ENCODE measurements at places on chromosomes 11 and 22.

- DNase-seq, result no peak
These were observed 68.2 kb downstream of the CD82 start for GRCh38 chr11:44633641-44634040.

DNA sequence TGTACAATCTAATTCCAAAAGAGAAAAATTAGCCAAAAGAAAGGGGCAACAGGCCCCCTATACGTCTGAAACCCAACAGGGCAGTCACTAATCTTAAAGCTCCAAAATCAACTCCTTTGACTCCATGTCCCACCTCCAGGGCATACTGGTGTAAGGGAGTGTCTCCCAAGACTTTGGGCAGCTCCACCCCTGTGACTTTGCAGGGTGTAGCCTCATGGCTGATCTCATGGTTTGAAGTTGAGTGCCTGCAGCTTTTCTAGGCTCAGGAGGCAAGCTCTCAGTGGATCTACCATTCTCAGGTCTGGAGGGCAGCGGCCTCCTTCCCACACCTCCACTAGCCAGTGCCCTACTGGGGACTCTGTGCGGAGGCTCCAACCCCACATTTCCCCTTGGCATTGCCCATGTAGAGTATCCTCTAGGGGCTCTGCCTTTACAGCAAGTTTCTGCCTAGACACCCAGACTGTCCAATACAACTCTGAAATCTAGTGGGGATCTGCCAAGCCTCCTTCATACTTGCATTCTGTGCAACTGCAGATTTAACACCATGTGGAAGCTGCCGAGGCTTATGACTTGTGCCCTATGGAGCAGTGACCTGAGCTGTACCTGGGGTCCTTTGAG is 94.5 kb downstream of the TRIM29 start:
- no peak for DNase-seq

- DNase-seq, result no peak
These were observed 11.1 kb upstream of the OOSP2 start for GRCh38 chr11:60029015-60029632.

DNA sequence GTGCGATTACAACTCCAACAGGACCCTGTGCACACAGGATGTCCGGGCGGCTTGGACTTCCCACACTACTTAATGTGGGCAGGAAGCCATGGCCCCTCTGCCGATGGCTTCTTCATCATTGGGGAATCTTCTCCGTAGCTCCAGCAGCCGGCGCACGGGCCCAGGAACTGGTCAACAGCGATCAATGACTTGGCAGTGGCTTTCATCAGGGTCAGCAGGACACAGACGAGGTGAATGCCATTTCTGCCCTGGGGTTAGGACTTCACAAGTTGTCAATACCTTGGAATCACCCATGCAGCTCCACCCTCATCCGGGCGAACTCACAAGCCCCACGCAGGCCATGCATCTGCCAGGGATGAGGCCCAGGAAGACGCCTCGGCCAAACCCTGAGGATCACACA is 645.7 kb downstream of the BRD1 start:
- no peak for DNase-seq

GRCh38 chr11:118610773-118611432 is 3.5 kb downstream of the PHLDB1 start:
- DNase-seq, result peak; percentile 76

GRCh38 chr22:46072981-46073682 is 77.2 kb upstream of the PPARA start:
- no peak for DNase-seq

DNA sequence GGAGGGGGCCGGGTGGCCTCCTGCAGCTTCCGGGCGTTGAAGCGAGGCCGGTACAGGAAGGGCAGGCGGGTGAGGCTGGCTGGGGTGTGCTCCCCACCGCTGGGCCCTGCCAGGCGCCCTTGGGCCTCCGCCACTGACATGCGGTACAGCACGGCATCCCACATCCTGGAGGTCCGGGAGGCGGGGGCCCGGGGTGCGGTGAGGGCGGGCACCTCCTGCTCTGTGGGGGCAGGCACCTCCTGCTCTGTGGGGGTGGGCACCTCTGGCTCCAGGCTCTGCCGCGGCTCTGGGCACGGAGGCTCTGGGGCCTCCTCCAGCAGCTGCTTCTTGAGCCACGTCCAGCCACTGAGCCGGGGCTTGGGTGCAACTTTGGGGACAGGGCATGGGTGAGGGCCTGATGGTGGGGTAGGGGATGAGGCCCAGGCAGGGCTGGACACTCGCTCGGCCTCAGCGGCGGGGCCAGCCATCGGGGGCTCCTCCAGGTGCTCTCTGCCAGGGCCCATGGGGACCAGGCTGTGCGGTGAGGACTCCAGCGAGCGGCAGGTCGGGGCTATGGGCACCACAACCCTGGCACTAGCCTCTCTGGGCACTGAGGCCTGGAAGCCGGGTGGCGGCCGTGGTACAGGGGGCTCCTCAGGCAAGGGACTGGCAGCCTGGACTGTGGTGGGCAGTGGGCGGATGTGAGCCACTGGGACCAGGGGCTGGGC is 2.3 kb downstream of the PRR33 start:
- DNase-seq, result no peak
